ENCODE measurements at places on chromosomes 4 and X. TPM values are rescaled to one million over a fixed set of nuclear protein-coding genes. Genes with fewer than 3 reads are reported as not detected.
A peak's percentile ranks its signal among the peaks of the same experiment; 100 is the strongest.

GRCh38 chr4:74098427-74098994 lies 484 bp downstream of the CXCL2 start:
- DNase-seq, result peak; percentile 50

- no peak for DNase-seq
Observed at GRCh38 chr4:66187175-66187720, 517.0 kb upstream of the EPHA5 start.

GRCh38 chr4:23212558-23212957 lies 519.8 kb downstream of the GBA3 start:
- DNase-seq, result no peak

- no peak for DNase-seq
Observed at GRCh38 chrX:1307626-1308340, 28.8 kb upstream of the IL3RA start.

GRCh38 chr4:38734446-38734845 lies 48.3 kb downstream of the TLR10 start:
- no peak for DNase-seq

DNA sequence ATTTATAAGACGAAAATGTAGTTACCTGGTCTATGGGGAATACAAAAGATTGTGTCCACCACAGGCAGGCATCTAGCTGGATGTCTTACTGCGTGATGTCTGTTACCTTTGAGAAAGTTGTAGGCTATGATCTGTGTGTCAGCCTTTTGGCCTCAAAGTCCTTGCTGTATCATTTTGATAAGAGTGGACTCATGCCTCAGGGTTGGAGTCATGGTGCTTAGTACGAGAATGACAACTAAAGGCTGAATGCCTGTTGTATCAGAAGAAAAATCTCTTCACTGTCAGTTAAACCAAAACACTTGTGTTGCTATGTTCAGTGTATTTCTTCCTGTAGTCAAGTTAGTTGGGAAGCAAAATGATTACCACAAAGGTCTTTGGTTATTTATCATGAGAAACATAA lies 226.2 kb downstream of the ARHGAP10 start:
- no peak for DNase-seq

Gene CTSO
- total RNA-seq, result 6.2 TPM

DNA sequence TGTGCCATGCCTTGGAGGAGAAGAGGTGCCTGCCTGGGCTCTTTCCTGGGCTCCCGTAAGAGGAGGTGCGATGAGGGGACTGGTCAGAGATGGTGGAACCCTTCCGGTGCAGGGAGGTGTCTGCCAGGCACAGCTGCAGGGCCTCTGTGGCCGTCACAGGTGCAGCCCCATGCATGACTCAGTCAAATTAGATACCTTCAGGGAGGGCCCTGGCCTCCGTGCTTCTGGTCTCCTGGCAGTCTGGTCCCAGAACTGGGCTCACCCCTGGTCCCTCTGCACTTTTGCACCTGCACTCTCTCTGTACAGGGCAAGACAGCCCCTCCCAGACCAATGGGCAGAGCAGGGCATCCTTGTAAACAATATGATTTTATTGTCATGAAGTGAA lies 49.9 kb upstream of the LRPAP1 start:
- DNase-seq, result no peak

Measured in Right ventricle myocardium superior (tissue), 1 donor.